ENCODE measurements at places on chromosomes 13 and 19.
A peak's percentile ranks its signal among the peaks of the same experiment; 100 is the strongest.

- DNase-seq, result no peak
Observed at GRCh38 chr19:44346556-44346955, 9.9 kb downstream of the ZNF112 start.

- DNase-seq, result no peak
Observed at GRCh38 chr13:106500445-106500844, 35.0 kb downstream of the EFNB2 start.

GRCh38 chr13:44912278-44913016, 76.8 kb downstream of the NUFIP1 start:
- no peak for DNase-seq

DNA sequence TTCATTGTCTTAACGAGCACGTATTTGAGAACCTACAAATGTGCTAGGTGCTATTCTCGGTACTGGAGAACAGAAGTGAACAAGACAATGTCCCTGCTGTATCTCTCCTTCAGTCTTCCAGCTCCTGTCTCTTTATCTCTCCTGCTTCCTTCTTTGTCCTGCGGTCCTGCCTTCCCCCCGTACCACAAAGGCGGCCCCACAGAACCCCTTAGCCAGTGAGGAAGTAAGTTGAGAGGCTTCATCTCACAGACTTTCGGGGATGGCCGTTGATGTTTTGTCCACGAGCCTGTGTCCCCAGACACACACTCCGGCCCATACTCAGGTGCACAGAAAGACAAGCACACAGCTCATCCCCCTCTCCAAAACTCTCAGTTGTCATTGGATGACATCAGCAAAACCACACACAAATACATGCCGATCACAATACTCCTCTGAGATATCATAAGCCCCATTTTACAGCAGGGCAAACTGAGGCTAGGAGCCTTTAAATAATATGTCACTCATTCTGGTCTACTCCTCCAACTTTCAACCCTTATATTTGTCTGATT, 507 bp upstream of the SWSAP1 start:
- no peak for DNase-seq

DNA sequence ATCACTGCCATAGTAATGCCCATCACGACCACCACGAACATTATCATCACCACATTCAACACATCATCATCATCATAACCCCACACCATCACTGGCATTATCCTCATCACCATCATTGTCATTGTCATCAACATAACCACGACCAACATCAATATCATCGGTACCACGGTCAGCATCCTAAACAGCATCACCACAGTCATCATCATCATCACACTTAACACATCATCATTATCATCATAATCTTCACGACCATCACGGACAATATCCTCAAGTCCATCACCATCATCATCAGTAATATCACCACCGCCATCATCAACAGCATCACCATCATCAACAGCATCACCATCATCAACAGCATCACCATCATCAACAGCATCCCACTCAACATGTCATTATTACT, 70.3 kb downstream of the MBD3L1 start:
- no peak for DNase-seq

DNA sequence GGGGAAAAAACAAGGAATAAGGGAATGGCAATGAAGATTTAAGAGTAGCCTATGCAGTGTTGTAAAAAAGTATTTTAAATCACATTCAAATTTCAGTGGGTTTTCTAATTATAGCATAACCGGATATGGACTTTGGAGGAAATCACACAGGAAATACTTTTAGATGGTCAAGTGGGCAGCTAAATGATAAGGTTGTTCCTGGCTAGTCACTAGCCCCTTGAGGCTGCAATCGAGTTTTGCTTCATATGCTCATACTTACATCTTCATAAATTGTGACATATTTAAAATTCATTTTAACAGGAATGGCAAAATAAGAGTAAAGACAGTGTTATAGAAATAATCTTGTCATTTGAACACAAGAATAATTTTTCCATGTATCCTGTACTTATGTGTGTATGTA, 88.9 kb downstream of the WDFY2 start:
- no peak for DNase-seq

DNA sequence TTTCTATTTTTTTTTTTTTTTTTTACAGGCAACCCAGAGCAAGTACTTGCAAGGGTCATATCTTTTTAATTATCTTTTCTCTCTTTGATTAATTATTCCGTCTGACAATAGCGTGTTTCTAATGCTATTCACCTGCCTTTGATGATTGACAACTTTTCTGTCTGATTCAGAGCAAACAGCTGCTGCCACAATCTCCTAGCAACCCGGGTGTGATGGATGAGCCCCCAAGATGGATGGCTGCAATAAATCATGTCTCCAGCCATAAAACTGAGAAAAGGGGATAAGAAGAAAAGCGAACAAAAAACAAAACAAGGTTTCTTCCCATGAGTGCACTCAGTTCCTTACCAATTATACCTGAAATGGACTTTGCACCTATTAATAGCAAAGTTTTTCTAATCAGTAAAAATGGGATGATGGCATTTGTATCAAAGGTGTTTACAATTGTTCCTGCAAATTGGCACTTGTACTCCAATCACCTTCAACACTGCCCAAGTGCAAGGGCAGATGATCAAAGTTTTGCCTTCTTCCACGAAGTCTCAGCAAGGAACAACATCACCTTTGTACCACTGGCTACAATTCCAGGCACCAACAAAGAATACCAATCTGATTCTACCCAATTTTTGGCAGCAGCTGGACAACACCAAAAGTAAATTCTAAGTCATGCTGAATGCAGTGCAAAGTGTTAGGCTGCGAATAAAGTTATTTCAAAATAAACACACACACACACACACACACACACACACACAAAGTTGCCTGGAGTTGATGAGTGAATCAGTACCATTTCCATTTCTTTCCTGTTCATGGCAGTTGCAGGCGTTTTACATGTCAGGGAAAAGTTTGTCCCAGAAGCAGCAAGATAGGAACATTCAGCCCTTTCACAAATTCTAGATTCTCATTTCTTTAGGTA, 12.0 kb downstream of the TSHZ3 start:
- DNase-seq, result no peak

GRCh38 chr19:45451850-45452387, 15.9 kb upstream of the FOSB start:
- DNase-seq, result no peak

DNA sequence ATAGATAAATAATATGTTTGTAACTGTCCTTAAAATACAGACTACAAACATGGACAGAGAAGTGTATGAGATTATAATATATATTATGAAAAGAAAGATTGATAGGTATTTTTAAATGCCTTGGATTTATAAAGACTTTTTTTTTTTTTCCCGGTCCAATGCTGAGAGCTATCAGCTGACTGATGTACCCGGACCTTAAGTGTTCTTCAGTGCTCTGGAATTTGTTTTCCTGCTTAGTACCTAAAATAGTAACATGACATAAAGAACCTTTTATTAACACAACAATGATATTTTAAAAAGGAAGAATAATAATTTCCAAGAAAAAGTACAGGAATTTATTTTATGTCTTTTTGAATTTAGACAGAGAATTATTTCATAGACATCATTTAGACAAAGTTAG, 795.5 kb upstream of the PCDH9 start:
- DNase-seq, result no peak

DNA sequence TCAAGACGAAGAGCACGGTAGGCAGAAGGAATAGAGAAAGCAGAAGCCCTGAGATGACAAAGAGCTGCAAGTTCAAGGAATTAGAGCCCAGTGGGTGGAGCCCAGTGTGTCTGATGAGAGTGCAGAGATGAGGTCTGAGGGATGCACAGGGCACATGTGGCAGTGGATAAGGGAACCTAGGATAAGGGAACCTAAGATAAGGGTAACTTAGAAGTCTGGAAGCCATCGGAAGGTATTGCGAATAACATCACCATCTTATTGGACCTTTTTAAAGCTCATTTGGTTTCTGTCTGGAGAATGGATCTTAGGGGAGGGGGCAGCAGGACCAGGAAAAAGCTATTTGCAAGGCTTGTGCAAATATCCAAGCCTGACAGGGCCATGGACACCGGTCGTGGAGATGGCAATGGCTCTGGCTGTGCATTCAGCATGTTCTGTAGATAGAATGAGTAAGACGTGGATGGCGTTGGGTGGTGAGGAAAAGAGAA, 1.3 kb downstream of the FPR3 start:
- DNase-seq, result no peak

- DNase-seq, result no peak
Observed at GRCh38 chr19:38039966-38040365, 133.0 kb downstream of the SIPA1L3 start.

DNA sequence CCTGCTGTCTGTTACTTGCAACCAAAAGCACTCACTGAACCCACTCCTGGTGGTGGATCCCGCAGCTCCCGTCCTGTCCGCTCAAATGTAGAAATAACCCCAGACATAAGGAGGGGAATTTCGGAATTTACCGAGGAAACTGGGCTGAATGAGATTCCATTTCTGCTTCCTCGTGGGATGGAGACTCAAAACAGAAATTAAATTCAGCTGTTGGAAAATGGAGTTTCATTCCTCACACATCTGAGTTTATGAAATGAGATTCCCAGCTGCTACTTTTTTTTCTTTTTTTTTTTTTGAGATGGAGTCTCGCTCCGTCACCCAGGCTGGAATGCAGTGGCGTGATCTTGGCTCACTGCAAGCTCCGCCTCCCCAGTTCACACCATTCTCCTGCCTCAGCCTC, 44.3 kb downstream of the COLGALT1 start:
- DNase-seq, result no peak

DNA sequence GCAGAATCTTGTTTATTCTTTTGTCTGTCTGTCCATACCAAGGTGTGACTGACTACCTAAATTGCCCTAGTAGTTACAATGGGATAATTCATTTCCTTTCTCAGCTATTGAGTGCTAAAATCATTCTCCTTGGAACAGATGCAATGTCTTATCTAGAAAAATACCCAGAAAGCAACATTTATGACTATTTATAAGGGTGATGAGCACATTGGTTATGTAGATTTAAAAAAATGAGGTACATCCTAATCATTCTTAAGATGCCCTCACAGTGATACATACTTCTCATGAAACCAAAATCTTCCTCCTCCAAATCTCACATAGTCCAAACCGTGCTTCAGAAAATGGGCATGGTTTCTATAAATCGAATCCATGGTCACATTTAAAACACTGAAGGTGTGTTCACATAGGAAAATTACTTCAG, 11.6 kb upstream of the UBE2L5 start:
- no peak for DNase-seq

- no peak for DNase-seq
Observed at GRCh38 chr13:72125561-72125960, 258.6 kb upstream of the DACH1 start.

GRCh38 chr13:20482275-20482761, 43.3 kb downstream of the CRYL1 start:
- DNase-seq, result no peak

- DNase-seq, result no peak
Observed at GRCh38 chr13:50123002-50123401, 107.8 kb downstream of the KCNRG start.

- DNase-seq, result peak; percentile 79
Observed at GRCh38 chr19:49422407-49423070, 702 bp downstream of the PTH2 start.

GRCh38 chr13:95608640-95609323, 35.7 kb downstream of the DZIP1 start:
- DNase-seq, result no peak

DNA sequence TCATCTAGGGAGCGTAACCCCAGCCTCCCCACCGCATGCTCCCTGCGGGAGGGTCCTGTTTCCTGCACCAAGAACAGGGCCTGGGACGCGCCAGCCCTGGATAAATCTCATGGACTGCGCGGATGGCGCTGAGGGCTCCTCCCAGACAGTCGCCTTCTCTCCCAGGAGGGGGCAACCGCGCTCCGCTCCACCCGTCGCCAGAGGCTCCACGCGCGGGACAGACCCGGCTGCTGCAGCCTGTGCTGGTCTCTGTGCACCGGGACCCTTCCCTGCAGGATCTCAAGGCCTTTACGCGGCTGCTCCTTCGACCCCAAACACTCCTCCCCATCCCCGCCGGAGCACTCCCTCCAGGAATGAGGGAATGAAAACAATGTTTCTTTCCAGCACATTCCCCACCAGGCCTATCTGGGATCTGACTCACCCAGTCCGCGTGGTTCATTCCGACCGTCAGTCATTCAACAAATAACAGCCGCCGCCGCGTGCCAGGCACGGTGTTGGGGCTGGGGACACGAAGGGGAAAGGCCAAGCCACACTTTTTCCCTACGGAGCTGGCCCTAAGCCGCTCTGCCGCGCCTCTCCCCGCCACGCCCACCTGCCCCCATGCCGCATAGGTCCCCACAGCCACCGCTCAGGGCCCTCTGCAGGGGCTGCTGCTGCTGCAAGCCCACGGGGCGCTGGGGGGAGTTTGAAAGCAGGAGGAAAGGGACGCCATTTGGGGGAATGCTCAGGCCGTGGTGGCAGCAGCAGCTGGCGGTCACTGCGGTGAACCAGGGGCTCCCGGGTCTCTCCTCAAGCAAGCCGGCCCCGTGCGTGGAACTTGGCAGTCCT, 6.0 kb downstream of the PNMA8B start:
- no peak for DNase-seq

GRCh38 chr13:73671732-73672131, 462.5 kb downstream of the KLF12 start:
- no peak for DNase-seq

DNA sequence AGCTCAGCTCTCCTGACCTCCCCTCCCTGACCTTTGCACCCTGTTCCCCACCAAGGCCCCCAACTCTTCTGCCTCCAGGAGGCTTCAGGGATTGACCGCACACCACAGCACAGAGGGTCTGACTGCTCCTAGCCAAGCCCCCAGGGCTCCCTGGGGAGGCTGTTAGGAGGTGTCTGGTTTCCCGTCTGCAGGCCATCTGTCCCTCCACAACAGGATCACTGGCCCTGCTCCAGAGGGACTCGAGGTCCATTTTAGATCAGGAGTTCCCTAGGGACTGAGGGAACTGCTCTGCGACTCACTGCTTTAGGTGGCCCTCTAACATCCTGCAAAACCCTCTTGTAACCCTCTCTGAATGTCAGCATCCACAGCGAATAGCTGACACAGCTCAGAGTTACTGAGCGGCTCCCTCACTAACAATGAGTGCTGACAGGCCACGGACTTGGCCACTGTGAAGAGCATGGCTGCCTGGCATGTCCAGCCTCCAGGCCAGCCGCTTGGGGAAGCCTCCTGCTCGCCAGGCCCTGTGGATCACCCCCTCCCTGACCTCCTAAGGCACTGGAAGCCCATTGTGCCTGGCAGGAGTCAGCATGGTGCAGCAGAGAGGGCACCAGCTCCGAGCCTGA, 17.7 kb downstream of the GRIK5 start:
- DNase-seq, result no peak

- DNase-seq, result no peak
Observed at GRCh38 chr13:51342706-51343105, 3.2 kb downstream of the SERPINE3 start.

DNA sequence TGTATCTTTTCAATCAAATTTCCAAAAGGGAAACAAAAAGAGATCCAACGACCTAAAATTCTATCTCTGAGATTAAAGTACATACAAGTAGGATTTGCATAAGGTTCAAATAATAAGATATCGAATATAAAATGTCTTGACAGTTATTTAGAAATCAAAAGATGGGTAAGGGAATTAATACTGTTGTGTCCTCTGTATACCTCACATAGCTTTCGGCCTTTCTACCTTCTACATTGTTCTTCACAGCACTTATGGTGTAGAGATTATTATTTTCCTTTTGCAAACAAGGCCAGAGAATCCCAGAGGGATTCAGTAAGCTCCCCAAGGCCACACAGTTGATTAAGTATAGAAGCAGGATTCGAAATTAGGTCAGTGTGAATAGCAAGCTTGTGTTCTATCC, 403.6 kb downstream of the SPRY2 start:
- DNase-seq, result no peak

- no peak for DNase-seq
Observed at GRCh38 chr19:30703645-30704044, 331.5 kb downstream of the ZNF536 start.

- peak; percentile 88 for DNase-seq
Observed at GRCh38 chr19:37217775-37218591, at the start of gene ZNF383. ZNF383 (plus strand) TSS chr19:37218214; CDS start chr19:37230454, 12,240 bp downstream.
